ENCODE measurements at places on chromosomes 7 and 10. TPM values are rescaled to one million over a fixed set of nuclear protein-coding genes. Genes with fewer than 3 reads are reported as not detected.

The FFAR4 gene
- not detected for polyA plus RNA-seq

The POLR2J3 gene
- 63.2 TPM for polyA plus RNA-seq

The SLC16A9 gene
- 34.1 TPM for polyA plus RNA-seq

The SCART1 gene
- 0.98 TPM for polyA plus RNA-seq

The CACNB2 gene
- 3.6 TPM for polyA plus RNA-seq

The GOT1 gene
- 87.4 TPM for polyA plus RNA-seq

The HGF gene
- 3.1 TPM for polyA plus RNA-seq

The ORC5 gene
- 26.7 TPM for polyA plus RNA-seq

The LIPN gene
- polyA plus RNA-seq = not detected

The AZGP1 gene
- 73.4 TPM for polyA plus RNA-seq

The ACHE gene
- polyA plus RNA-seq = 3.2 TPM

The BTBD16 gene
- polyA plus RNA-seq = 0.60 TPM

The VPS37D gene
- polyA plus RNA-seq = 9.9 TPM

The OPN1SW gene
- polyA plus RNA-seq = 1.3 TPM

The VWA2 gene
- 1.7 TPM for polyA plus RNA-seq

The GJD4 gene
- polyA plus RNA-seq = 0.08 TPM

The NPSR1 gene
- polyA plus RNA-seq = not detected

The JAZF1 gene
- 12.2 TPM for polyA plus RNA-seq

The FOXP2 gene
- 11.1 TPM for polyA plus RNA-seq

The DDX21 gene
- polyA plus RNA-seq = 59.7 TPM

The CCDC201 gene
- polyA plus RNA-seq = not detected

The VAX1 gene
- not detected for polyA plus RNA-seq

The DNAJC12 gene
- polyA plus RNA-seq = 12.4 TPM

The TSPAN12 gene
- polyA plus RNA-seq = 193 TPM

The LRGUK gene
- 1.5 TPM for polyA plus RNA-seq

The CYP3A7 gene
- polyA plus RNA-seq = 0.46 TPM

The PRR15 gene
- polyA plus RNA-seq = 4.2 TPM
